Kidney glomerular epithelial cell (primary cell): ENCODE measurements at places on chromosomes 7 and 10.

- DNase-seq, result no peak
These were observed 8.7 kb downstream of the ZKSCAN1 start for GRCh38 chr7:100024020-100024619.

DNA sequence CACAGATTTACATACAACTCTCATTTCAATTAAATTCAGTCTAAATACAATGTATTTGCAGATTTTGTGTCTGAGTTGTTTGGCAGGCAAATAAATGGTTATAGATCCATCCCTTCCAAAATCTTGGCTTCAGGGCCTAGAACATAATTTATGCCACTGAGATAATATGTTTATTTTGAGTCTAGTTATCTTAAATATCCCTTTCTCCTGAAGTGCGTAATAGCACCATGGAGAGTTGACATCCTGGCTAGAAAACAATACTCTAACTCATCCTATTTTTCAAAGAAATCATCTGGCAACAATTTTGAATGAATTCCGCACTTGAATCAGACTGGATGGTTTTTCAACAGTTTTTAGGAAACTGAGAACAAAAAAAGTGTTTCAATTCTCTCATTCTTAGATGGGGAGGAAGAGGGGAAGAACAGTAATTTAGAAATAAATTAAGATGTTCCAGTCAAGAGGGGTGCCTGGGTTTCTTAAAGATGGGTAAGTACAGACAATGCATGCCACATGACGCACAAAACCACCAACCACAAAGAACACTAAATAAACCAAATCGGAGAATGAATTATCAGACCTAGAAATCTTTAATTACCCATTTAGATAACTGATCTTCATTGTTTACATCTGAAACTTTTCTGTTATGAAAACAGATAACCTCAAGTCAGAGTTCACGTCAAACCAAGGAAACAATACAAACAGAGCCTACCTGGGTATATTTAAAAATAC is 228.7 kb upstream of the PTN start:
- DNase-seq, result no peak

- DNase-seq, result no peak
These were observed 165.7 kb upstream of the ITGB1 start for GRCh38 chr10:33123680-33124079.

- DNase-seq, result peak; percentile 17
These were observed 146.5 kb downstream of the TMEM178B start for GRCh38 chr7:141220263-141220880.

DNA sequence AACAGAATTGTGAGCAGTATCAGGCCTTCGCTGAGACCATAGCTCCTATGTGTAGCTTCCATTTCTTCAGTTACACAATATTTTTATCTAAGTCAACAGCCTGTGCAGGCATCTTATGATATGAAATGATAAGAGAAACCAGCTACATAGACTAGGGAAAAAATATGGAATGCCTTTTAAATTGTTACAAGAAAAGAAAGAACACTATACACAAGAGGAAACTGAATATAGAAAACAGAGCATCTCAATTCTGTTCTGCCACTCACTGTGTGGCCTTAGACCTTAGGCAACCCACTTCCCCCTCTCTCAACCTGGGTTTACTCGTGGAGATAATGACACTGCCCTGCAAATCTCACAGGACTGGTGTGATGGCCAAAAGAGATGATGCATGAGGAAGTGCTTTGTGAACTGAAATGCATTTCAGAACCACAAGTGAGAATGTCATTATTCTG is 132.9 kb downstream of the LRRN3 start:
- DNase-seq, result no peak

DNA sequence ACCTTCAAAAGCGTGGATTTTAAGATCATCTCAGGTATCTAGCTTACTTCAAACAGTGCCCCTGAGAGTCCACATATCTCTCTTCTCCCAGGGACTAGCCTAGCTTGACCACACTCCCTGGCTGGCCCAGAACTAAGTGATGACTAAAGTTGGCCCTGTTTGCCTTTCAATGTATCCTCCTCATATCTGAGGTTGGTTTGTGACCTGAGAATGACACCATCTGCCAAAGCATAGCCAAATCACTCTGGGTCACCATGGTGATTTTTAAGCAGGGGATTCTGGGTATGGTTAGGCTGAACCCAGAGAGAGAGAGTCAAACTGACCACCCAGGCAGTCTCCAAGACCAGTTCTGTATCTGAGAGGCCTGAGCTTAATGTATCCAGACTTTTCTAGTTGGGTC is 16.2 kb downstream of the CNNM1 start:
- peak; percentile 42 for DNase-seq

DNA sequence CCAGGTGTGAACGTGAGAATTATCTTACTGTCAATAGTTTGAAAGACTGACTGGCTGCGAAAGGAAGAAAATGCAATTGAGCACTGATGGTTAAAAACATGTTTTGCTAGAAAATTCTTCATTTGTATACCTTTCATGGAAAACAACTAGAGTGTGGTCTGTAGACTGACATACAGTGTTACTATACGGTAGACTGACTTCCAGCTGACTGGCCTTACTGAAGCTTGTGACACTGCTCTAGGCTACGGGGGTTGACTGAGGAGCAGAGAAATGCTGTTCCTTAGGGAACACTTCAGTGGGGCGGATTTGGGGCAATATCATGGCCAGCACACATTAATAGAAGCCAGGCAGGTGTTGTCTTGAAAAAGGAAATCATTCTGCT is 25.9 kb upstream of the DDC start:
- DNase-seq, result no peak

DNA sequence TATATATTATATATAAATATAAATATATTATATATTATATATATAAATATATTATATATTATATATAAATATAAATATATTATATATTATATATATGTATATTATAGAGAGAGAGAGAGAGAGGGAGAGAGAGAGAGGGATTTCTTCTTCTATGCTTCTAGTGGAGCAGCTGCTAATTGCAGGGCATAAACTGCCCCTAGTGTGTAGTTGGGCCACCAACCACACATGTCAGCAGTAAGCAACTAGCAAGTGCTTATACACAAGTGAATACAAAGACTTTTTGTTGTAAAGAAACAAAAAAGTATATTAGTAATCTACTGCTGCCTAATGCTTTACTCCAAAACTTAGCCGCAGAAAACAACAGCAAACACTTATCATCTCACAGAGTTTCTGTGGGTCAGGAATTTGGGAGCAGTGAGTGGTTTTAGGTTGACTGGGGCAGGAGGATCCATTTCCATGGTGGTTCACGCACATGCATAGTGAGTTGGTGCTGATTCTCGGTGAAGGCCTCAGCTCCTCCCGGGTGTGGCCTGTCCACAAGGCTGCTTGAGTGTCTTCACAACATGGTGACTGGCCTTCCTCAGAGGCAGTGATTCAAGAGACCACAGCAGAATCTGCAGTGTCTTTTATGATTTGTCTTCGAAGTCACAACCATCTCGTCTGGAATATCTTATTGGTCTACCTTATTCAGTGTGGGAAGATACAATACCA is 25.5 kb upstream of the BAG3 start:
- no peak for DNase-seq

DNA sequence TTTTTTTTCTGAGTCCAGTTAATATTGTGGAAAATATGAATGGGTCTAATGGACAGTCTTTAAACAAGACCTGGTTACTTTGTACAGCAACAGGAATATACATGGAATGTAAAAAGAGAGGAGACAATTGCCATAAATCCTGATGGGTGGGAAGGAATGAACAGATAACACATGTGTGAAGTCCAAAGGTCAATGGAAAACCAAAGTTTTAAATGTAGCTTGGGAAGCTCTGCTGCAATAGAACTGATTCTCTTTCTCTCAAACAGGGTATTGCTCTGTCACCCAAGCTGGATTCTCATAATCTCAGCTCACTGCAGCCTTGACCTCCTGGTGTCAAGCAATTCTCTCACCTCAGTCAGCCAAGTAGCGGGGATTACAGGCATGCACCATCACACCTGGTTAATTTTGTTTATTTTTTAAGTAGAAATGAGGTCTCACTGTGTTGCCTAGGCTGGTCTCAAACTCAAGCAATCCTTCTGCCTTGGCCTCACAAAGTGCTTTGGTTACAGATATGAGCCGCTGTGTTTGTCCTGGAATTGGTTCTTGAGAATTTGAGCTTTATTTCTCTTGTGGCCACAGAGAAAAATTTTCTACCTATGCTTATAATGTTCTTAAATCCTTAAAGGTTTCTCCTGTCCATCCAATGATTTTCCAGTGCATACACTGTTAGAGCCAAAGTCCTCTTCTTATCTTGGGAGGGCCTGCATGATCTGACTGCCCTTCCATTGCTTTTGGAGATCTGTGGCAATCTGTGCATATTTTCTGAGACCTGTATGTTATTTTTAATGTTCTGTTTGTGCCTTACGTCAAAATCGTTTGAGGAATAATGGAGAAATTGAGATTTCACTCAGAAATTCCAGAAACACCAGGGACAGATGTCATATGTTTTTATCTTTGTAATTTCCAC is 30.7 kb upstream of the ZNF92 start:
- no peak for DNase-seq
